ENCODE measurements at places on chromosomes 12 and 14. TPM values are rescaled to one million over a fixed set of nuclear protein-coding genes. Genes with fewer than 3 reads are reported as not detected.

KRT3 gene
- total RNA-seq: not detected

GLT8D2 gene
- total RNA-seq: 64.4 TPM

SSTR1 gene
- total RNA-seq: 1.0 TPM

KCNC2 gene
- not detected for total RNA-seq

GLIPR1L1 gene
- total RNA-seq: not detected

C14orf119 gene
- 41.4 TPM for total RNA-seq

OAS2 gene
- total RNA-seq: 18.6 TPM

ITFG2 gene
- 43.7 TPM for total RNA-seq

GRCh38 chr14:103735439-103735814 is 19.8 kb downstream of the ZFYVE21 start:
- DNase-seq: no peak

GRCh38 chr14:56524971-56525677 is 54.5 kb upstream of the TMEM260 start:
- no peak for DNase-seq

GRCh38 chr14:101735453-101735852 is 26.1 kb upstream of the PPP2R5C start:
- no peak for DNase-seq

DNA sequence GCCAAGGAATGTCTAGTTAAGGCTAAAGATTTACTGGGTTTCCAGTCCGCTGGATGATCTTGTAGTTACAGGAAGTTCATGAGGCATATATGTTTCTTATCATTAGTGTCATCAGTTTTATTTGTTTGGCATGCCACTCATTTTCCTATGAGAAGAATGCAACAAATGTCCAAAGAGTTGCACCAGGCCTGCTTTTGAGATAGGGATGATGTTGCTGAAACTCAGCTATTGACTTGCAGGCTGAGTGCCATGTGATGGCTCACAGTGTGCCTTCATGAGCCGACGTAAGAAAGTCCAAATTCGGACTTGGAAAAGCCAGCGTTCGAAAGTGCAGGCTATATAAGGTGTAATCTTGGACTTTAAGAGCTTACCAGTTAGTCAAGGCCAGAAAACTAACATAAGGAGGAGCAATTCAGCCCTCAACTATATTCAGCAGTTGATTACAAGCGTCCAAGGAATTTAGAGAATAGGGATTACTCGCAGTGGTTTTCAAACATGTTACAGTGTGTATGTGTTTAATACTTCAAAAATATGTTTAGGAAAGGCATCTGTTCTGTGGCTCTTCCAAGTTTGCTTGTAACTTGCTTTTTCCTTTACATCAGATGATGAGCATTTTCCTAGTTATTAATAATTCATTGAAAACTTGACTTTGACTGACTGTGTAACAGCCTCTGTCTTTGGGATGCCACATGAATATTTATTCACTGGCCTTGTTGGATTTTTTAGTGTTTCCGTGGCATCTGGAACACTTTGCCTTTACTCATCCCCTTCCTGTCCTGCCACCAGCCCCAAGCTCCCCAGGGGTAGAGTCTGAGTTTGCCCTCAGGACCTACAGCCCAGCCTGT is 101.3 kb downstream of the LGMN start:
- no peak for DNase-seq

- no peak for DNase-seq
Measured at GRCh38 chr14:25259470-25259869, 209.5 kb upstream of the STXBP6 start.

- DNase-seq: peak; percentile 78
Measured at GRCh38 chr14:74551001-74551400, 57.4 kb downstream of the ISCA2 start.

GRCh38 chr14:79278798-79279644 is 932.3 kb downstream of the DIO2 start:
- peak; percentile 89 for DNase-seq

DNA sequence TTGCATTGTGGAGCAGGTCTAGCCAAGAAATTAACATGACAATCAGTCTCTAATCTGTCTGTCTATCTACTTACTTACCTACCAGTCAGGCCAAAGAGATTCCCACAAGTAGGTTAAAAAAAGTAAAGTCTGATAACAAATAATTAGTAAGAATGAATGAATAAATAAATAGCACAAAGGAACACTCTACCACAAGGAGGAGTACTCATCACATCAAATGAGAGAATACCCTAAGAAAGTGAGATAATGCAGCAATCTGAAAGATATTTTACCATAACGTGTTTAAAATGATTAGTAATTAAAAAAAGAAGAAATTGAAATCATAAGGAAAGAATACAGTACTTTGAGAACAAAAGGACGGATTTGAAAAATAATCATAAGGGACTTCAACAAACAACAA is 187.2 kb downstream of the SYNE2 start:
- DNase-seq: no peak

DNA sequence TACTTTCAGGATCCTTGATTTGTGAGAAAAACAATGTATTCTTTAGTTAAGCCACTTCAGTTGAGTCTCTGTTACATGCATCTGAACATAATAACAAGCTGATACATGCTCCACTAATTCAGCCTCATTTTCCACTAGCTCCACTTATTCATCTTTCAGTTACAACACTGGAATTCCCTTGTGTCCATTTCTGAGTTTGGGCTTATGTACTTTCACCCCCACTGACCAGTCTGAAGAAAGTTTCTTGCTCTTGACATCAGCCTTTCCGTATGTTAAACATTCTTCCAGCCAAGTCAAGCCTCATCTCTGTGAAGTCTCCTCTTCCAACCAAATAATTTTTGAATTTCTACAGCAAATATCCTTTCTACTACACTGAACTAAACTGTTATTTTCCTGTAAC is 592.5 kb upstream of the NOVA1 start:
- no peak for DNase-seq

DNA sequence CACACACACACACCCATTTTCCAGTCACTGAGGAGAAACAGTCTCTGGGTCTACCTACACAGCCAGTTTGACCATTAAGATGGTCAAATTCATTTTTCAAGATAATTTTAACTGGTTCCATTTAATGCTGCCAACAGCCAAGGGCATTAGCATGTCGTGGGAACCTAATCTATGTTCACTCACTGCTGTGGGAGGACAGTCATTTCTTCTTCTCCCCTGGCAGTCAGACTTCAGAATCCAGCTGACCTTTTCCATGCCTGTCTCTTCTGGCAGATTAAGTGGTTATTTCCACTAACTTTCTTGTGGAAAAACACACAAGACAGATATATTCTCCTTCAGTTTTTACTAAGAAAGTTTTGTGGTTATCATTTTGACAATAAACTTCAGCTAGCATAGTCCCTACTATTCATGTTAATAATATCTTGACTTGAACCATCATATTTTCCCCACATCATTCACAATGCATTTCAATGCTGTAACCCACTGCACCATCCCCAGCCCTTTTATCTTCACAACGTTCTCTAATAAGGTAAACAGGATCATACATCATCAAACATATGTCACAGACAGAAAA is 82.2 kb downstream of the DAD1 start:
- no peak for DNase-seq

GRCh38 chr14:66000766-66001165 is 485.4 kb upstream of the CCDC196 start:
- DNase-seq: no peak

DNA sequence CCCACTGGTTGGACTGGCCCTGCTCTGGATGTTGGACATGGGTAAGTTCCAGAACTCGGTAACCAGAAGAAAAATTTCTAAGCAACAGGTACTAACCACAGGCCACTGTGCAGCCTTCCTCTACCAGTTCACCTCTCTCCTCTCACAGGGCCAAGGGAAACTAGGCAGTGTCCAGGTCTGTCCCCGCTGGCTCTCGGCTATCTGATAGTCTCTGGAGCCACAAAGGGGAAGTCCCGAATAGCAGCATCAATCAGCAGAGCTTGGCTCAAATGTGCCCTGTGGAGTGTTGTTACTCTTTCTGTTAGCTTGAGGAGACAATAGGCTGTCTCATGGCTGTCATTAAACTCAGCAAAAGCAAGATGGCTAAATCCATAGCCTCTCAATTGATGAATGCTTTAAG is 73.2 kb downstream of the TSPAN11 start:
- peak; percentile 18 for DNase-seq

DNA sequence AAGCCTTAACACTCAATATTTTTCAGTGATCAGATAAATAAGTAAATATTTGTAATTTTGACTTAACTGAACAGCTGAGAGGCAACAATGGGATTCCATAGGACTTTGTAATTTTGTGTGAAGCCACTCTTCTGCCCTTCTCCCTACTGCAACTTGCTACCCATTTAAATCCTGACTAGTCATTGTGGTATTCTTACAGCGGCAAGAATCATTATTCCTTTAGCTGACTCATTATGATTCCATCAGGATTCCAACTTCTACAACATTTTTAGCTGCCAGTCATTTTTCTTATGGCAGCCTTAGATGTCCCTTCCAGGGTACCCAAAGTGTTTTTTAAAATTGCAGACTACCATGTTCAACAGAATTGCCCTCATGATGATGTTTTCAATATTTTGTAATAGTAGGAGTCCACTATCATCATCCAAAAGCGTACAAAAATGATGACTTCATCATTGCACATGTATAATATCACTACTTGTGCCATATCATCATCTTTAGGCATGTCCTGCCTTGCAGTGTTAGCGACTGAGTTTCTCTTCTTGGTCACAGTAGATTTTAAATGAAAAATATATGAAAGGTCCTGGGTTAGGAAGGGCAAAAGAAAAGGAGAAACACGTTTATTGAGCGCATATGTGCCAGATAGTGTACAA is 5.1 kb upstream of the MAGOHB start:
- DNase-seq: no peak

DNA sequence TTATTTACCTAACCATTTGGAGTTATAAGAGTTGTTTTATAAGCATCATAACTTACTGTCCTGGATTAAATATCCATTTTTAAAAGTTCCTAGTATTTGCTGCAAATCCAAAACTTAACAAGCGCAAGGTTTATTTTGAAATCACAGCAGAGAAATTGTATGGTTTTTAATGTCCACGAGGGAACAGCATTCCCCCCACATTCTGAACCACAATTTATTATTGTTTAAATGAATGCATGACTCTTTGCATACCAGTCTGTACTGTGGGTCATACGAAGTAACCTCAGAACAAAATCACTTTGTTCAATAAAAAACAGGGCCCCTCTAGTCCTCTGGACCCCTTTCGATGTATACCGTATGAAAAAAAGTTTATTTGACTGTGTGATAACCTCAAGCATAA is 75.9 kb downstream of the DACT1 start:
- DNase-seq: no peak

GRCh38 chr12:124398578-124399227 is 103.8 kb downstream of the RFLNA start:
- DNase-seq: peak; percentile 95

DNA sequence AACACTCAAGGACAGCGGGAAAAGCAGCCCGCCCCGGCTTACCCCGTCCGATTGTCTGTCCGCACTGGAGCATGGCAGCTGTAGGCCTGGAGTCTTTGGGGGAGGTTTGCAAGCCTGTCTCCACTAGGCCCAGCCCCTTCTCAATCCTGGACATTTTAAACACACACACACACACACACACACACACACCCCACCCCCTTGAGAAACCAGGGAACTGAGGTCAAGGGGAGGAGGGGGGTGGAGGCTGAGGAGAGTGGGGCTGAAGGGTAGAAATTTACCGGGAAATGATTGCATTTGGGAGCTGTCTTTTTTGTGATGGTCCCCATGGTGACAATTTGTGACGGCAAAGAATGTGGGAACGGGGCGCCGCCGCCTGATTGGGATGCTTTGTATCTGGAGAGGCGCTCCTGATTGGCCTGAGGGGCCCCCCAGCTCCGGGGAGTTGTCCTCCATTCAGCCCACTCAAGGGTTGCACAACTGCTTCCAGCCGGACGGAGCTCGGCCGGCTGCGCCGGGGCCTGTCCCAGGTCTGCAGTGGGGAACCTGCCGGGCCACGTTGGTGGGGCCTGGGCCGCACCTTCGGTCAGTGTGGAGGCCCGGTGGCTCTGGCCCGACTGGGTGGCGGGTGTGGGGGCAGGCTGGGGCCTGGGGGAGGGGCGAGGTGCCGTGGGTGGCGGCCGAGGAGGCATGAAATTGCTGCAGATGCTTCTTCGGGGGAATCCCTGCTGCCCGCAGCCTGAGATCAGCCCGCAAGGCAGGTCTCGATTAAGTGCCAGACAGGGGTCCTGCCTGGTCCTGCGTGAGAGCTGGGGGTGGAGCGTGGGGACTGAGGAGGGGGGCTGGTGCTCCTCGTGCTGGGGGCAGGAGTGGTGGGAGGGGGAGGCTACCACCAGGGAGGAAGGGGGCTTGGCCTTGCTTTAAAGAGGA is at the start of gene FAM181A:
Gene FAM181A, plus strand, starts transcription at position 472 of the 927 bp plus-strand sequence. CDS start 942 bp downstream, outside the sequence.
- DNase-seq: no peak

DNA sequence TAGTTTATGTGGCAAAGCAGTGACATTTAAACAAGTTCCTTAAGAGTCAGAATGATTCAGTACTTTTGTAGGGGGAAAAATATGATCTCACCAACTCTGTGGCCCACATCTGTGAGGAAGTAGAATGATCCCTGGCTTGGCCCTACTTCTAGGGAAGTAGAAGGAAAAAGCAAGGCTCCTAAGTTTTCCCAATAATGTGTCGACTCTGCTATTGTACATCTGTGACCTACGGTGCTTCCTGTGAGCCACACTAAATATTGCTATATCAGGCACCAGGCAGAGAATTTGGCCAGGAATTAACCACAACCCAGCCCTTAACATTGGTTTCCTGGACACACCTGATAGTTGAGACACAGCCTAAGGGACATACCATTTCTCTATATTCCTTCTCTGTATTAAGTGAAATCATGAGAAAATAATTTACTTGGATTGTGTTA is 9.3 kb upstream of the NID2 start:
- DNase-seq: no peak

DNA sequence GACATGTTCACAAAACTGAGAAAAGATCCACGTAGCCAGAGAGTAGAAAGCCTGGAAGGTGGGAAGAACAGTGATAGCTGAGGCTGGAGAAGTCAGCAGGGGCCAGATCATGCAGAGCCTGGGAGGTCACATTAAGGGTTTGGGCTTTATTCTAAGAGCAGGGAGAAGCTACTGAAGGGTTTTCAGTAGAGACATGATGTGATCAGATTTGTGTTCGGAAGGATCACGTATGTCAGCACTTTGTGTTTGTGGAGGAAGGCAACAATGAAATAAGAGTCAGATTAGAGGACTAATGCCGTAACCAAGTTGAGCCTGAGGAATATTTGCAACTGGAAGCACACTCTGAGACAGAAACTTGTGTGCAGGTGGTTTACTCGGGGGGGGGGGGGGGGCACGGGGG is 4.2 kb upstream of the PCK2 start:
- DNase-seq: no peak

- DNase-seq: no peak
Measured at GRCh38 chr14:83463500-83464098, 1929.9 kb upstream of the SEL1L start.

- DNase-seq: peak; percentile 52
Measured at GRCh38 chr12:103495469-103496456, at the start of gene C12orf42. TSS of gene C12orf42 (minus strand) at chr12:103495968. CDS start at chr12:103478426, 17,542 bp downstream.

- no peak for DNase-seq
Measured at GRCh38 chr14:70873627-70874026, 33.6 kb upstream of the PCNX1 start.

GRCh38 chr12:127822809-127823411 is 444.1 kb upstream of the TMEM132C start:
- DNase-seq: peak; percentile 78

Data from aorta (tissue), 5 donors.